ENCODE measurements at places on chromosomes 7 and 10.

- DNase-seq: no peak
Observed at GRCh38 chr10:95728526-95728925, 27.4 kb upstream of the ENTPD1 start.

DNA sequence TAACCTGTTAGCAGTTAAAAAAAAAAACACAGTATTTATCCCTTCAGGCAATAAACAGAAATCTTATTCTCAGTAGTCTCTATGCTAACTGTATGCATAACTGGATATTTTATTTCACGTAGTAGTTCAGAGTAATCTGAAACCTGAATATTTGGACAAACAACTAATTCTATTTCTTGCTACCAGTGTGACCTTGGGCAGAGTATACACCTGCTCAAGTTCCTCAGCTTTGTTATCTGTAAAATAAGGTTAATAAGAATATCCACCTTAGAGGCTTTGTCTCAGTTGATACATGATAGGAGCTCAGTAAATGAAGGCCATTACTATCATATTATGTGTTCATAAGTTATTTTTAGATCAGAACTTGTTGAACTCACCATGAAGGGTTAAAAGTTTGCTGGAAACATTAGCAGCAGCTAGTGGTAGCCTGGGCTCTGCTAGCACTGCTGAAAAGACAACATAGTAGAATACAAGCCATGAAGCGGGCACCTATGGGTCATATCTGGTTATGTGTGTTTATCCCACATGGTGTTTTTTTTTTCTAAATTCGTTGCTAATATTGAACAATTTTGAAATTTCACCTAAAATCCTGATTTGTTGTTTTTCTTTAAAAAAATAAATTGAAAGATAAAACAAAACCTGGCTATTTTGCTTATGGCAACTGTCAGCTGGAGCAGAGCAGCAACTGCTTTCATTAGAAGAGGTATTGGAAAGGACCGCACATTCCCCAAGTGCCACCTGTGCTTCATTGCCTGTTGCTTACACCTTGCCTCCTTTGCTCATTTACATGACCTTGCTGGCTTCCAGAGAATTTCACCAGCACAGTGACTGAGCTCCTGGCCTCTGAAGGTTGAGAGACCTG is 303.0 kb downstream of the PRKG1 start:
- DNase-seq: no peak

- no peak for DNase-seq
Observed at GRCh38 chr10:74624501-74624900, 201.9 kb upstream of the KAT6B start.

- DNase-seq: no peak
Observed at GRCh38 chr10:128487517-128487916, 361.3 kb upstream of the MKI67 start.

DNA sequence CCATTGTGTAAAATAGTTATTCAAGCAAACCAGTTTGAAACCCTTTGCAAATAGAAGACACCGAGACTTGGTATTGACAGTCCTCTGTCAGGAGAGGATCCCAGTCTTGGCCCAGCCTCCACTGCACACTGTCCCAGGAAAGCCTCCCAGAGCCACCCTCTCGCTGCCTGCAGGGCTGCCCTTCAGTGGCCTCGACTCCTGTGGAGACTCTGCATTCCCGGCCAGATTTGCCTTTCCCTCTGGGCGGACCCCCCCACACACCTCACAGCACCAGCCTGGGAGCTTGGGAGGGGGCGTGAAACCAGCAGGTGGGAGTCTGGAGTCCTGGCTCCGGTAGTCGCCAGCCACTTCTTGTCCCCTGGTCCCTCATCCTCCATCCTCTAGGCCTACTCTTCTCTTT is 48.7 kb downstream of the GRK5 start:
- no peak for DNase-seq

DNA sequence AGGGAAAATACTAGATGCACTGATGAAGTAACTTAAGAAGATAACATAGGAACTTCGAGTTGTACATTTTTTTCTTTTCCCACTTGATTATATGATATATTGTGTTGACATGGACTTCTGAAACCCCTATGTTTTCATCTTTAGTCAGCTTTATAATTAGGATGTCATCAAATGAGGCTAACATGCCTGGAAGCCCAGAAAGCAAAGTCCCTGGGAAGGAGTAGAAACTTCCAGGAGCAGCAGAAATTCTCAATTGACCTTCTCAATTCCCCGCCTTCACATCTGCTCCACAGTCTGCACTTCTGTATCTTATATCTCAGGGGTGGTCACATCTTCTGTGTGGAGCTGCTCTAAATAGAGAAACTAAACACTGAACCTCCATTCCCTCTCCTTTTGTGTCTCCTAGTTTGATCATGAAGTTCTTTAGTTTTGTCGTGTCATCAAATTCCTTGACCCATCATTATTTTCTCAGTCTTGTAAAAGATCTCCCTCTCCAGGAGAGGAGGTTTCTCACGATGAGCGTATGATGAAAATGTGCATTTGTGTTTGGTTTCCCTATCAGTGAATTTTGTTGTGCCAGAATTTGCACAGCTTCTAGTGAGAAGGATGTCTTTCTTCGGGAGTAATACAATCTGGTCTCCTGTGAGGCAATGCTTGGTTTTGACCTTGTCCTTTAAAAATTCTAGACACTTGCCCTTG is 303.3 kb downstream of the SUGCT start:
- no peak for DNase-seq

Measured in NCI-H1930 (cell line).